NCI-H2081 (cell line): ENCODE measurements at places on chromosomes 2 and 18.
A peak's percentile ranks its signal among the peaks of the same experiment; 100 is the strongest.

DNA sequence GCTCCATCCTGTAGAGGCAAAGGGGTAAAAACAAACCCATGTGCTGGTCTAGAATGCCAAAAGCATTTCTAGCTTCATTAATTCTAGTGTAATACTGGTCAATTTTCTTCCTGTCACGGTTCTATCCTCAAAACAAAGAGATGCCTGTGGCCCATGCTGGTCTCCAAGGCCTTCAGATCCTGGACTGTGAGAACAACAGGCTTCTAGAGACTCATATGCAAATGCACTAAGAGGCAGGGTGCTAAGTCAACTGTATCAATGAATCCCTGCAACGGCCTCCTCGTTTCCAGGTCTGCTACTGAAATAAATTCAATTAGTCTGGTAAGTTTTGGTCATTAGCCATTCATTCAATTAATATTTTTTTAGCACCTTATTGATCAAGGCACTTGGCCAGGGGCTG is 4.0 kb downstream of the IFT172 start:
- DNase-seq: no peak

- no peak for DNase-seq
Measured at GRCh38 chr18:9016633-9017166, 85.8 kb upstream of the NDUFV2 start.

DNA sequence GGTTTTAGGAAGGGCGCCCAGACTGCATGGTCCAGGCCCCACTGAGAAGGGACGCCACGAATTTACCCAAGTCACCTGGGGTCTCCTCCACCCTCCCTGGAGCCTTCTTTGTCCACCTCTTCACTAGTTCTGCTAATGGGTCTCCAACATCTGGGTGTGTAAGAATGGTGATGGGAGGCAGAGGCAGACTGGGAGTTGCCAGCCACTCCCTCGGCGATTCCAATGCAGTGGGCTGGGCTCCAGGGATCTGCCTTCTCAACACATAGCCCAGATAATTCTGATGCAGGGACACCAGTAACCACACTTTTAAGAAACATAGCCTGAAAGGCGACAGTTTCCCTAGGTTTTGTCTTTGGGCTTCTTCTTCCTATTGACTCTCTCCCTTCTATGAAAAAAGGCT is 39.1 kb downstream of the MRPL44 start:
- no peak for DNase-seq

- DNase-seq: peak; percentile 74
Measured at GRCh38 chr2:85728883-85729824, 24.6 kb upstream of the ATOH8 start.

DNA sequence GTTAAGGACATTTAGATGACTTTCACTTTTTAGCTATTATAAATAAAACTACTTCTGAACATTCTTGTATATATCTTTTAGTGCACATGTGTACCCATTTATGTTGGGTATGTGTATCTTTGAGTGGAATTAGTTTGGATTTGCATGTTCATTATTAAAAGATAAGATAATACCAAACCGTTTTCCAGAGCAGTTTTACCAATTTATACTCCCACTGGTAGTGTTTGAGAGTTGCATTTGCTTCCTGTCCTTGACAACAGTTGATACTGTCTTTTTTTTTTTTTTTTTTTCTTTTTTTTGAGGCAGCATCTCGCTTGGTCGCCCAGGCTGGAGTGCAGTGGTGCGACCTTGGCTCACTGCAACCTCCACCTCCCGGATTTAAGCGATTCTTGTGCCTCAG is 23.3 kb downstream of the SLC30A6 start:
- DNase-seq: no peak

GRCh38 chr2:28271231-28271918 is 121.3 kb upstream of the FOSL2 start:
- DNase-seq: no peak

- peak; percentile 50 for DNase-seq
Measured at GRCh38 chr2:119760237-119760955, 674 bp downstream of the PTPN4 start.

DNA sequence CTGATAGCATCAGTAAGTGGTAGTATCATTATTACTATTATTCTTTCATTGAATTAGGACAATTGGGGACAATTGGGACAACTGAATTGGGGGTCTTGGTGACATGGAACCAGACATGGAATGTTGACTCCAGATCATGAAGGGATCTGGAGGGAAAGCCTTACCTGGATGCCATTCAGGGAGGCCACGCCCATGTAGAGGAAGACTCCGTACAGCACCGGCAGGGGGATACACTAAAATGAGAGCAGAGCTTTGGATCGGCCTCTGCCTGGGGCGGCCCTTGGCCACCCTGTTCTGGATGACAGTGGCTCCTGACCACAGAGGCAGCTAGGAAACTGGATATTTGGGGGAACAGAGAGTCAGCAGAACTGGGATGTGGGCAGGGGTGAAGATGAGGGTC is 29.2 kb downstream of the MTHFD2 start:
- DNase-seq: no peak

- DNase-seq: no peak
Measured at GRCh38 chr2:32136097-32136496, 29.6 kb upstream of the SLC30A6 start.

DNA sequence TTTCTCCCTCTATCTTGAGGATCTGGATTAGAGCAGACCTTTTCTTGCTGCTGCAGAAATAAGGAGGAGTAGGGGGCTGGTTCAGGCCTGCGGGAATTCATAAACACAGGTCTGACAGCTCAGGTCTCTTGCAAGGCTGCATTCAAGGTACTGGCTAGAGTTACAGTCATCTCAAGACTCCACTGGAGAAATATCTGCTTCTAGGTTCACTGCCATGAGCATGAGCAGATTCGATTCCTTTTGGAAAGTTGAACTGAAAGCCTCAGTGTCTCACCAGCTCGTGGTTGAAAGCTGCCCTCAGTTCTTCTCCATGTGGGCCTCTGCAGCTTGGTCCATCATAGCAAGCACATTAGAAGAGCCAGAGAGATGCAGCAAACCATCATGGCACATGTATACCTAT is 124.4 kb upstream of the SETBP1 start:
- no peak for DNase-seq

DNA sequence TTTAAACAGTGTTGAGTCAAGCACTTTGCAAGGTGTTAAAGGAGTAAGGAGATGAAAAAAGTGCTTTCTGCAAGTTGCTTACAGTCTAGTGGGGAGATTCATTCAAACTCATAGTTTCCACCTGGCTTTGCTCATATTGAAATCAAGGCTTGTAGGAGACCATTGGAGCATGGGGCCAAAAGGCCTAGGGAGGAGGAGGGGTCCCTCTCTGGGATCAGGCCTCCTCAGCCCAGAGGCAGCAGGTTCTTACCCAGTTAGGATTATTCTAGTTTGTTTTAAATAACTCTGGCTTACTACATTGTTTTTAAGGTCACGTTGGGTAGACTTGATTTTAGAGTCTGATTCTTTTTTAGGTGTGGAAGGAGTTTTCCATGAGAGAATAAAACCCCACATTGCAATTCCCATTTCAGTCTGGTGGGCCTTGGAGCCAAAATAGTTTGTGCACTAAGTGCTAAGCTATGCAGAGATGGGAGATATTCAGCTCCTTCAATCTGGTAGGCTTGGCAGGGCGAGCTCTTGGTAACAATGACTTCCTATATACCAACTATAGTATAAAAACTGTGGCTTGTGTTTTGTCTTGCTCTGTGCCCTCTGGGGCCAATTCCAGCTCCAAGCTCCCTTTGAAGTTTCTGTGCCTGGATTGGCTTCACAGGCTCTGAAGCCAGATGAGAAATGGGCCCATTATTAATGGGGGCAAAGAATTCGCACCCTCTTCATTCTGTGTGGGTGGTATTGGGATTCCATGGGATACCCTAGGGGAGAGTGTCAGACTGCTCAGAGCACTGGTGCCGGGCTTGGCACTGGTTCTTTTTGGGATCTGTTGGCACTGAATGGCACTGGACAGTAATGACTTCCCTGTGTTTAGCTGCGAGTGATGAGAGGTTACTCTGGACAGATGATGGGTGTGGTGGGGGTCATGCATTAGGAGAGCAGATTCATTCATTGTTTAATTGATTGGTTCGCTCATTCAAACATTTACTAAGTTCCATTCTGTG is 301.1 kb downstream of the MYCN start:
- DNase-seq: no peak

- DNase-seq: no peak
Measured at GRCh38 chr2:112493858-112494648, 12.1 kb downstream of the TTL start.

GRCh38 chr18:59928201-59928600 is 28.4 kb downstream of the PMAIP1 start:
- no peak for DNase-seq

DNA sequence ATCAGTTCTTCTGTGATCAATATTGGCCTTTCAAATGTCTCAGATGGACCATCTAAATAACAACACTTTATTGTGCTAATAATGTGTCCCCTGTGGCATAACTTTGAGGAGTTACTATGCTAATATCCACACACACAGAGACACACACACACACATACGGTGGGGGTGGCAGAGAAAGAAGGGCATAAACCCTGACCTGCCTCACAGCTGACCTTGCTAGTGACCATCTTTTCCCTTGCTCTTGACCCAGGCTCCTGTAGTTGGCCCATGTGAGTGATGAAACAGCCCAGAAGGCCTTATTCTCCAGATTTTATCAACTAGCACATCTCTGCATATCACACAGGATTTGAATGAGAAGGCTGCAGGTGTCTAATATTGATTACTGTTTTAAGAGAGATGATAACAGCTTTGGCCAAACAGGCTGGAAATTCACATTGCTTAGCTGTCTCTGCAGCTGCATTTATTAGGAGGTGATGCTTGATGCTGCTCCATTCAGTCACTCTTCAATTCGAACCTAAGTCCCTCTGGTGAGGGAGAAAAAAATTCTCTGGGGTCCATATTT is 176.4 kb downstream of the ACTR3 start:
- DNase-seq: no peak

DNA sequence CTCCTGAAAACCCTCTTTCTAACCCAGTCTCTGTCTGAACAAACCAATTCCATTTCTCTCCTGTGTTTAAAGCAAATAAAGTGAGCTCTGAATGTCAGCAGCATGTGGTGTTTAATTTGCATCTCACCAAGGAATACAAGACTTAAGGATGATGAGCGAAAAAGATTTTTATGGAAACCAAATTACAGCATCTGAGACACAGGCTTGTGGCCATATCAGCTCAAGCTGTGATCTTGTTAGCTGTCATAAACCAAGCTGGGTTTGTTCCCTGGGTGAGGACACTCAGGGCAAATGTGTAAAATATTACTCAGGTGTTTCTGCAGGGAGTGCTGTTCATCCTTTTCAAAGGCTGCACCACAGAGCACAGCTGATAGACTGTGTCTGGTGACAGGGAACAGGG is 129.3 kb upstream of the REV1 start:
- no peak for DNase-seq

DNA sequence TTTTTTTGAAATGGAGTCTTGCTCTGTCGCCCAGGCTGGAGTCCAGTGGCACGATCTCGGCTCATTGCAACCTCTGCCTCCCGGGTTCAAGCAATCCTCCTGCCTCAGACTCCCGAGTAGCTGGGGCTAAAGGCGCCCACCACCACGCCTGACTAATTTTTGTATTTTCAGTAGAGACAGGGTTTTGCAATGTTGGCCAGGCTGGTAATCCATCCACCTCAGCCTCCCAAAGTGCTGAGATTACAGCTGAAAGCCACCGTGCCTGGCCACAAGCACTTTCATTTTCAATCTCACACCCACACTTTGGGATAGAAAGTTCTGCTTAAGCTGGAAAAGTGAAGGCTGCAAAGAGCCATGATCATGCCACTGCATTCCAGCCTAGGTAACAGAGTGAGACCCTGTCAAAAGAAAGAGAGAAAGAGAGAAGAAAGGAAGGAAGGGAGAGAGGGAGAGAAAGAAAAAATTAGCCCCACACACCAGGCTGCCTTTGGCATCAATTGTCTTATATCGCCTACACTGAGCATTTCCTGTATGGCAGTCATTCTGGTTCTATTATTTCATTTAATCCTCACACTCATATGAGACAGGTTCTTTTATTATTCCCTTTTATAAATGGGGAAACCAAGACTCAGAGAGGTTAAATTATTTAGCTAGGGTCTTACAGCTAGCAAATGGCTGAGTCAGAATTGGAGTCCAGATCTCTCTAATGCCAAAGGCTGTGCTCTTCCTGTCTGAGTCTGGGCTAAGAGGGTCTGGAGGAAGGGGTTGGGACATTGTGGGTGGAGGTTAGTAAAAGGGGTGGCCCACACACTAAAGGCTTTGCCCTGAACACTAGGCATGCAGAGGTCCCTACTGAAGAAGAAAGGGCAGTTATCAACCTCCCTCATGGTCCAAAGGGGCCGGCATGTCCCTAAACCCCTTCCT is 37.9 kb upstream of the PKDCC start:
- no peak for DNase-seq

DNA sequence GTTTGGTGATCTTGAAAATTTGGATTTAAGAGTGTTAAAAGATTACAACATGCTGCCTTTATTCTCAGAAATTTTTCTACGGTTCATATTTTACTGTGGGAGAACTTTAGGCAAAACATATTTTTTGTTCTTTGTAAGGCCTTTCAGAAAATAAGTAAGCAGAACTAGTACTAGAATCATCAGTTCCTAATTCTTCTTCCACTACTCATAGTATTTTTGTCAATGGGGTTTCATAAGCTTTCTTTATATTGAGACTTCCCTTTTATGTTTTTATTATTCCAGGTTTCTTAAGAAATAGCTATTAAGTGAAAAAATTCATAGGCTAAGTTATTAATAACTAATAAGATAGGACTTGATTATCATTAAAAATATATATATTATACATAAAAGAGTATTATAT is 12.4 kb downstream of the UGGT1 start:
- DNase-seq: no peak

- no peak for DNase-seq
Measured at GRCh38 chr2:1773883-1774282, 29.6 kb upstream of the PXDN start.

GRCh38 chr2:47239119-47239969 is 84.2 kb upstream of the STPG4 start:
- no peak for DNase-seq

- DNase-seq: no peak
Measured at GRCh38 chr18:53375621-53376020, 848.8 kb downstream of the MBD2 start.
